ENCODE measurements at places on chromosomes 12 and 14.

DNA sequence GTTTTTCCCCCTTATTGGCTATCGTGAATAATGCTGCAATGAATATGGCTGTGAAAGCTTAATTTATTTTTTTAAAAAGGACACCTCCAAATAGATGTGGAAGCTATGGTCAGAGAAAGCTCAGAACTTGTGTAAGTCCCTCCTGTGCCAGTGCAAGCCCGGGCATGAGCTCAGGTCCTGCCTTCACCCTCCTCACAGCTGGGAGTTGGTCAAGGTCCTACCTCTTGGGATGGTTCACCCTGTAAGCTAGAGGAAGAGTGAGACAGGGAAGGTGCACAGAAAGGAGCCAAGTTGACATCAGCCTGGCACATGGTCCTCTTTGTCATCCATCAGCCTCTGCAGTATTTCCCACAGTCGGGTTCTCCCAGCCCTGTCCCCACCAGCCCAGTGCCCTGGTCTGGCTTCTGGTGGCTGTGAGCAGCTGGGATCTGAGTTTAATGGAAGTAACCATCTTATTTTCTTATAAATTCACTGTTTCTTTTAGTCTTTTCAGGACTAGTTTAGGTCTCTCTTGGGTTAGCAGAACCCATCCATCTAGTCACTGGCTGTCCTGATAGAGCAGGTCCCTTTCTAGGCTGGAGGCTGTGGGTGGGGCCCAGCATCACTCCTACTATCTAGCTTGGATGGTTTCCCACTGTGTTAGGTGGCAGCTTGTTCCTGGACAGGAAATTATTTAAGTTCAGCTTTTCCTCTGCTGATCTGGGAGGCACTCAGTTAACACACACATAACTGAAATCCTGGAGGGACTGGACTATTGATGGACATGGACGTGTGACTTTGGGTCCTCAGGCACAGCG lies 11.8 kb upstream of the PLEKHG3 start:
- no peak for DNase-seq

GRCh38 chr12:1497161-1497560 lies 97.2 kb downstream of the FBXL14 start:
- no peak for DNase-seq

GRCh38 chr12:120240495-120240833 lies 25.1 kb downstream of the PXN start:
- no peak for DNase-seq

DNA sequence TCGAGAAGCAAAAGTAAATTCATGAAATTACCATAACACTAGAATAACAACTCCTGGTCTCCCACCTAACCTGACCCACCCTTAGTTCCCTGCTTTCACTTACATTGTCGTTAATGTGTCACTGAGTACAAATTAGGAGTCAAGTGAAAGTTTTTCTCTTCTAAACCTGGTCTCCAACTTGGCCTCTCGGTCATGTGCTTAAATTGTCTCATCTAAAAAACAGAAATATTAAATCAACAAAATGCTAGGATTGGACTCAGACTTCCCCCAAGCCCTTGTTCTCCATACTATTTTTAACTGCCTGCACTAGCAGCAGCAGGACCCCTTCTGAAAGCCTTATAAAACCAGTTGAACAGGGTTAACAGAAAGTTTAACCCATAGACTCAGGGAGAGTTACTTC lies 1.8 kb upstream of the BTG1 start:
- no peak for DNase-seq

GRCh38 chr12:65392491-65392890 lies 114.0 kb downstream of the MSRB3 start:
- DNase-seq: no peak

Data from stimulated activated CD4-positive, alpha-beta T cell treated with anti-CD3 and anti-CD28 coated beads, Interleukin-15, amount 100 ng/mL, for 1 hour (primary cell).